ENCODE measurements at places on chromosomes 11 and 22.

GRCh38 chr11:104005234-104005855 lies 31.1 kb upstream of the DDI1 start:
- no peak for DNase-seq

GRCh38 chr11:24489477-24489876 lies 7.4 kb upstream of the LUZP2 start:
- no peak for DNase-seq

DNA sequence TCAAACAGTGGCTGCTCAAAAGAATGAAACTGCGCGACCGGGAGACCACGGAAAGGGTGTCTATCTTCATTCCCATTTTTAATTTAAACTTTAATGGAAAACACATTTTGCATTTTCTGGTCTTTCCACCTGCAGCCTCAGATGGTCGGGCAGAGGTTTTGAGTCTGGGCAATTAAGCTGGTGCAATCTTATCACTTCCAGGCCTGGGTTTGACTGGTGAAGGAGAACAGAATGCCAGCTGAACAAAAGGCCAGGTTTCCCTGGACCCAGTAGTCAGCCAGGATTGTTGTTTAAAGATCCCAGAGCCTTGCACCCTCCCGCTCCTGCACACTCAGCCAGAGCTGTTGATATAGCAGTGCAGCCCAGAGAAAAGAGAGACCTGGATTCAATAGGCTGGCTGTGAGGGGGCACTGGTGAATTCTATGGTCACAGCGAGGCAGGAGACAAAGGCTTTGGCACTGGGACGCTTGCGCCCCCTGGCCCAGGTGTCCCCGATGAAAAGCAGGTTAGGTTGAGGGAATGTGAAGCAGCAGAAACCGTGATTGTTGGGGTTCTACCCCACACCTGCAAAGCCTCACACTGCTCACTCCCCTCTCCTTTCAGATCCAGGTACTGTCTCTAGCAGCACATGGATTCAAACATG lies 83.6 kb downstream of the FLI1 start:
- no peak for DNase-seq

DNA sequence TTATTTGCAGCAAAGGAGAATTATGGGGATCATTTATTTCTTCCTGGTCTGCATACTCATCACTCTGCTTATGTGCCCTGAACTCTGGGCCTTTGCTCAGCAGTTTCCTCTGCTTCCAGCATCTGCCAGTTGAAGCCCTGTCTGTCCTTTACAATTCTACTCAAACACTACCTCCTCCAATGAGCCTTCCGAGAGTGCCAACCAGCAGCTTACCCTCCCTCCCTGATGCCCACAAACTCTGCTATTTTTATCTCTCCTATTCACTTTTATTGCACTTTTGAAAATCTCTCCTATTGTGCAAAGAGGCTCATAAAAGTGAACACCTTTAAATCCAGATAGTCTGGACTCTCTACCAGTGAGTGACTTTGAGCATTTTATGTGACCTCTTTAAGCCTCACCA lies 3.6 kb upstream of the ME3 start:
- DNase-seq, result no peak

- no peak for DNase-seq
Measured at GRCh38 chr11:125272821-125273220, 108.3 kb downstream of the PKNOX2 start.

- DNase-seq, result no peak
Measured at GRCh38 chr11:122331079-122331478, 215.1 kb upstream of the BLID start.

DNA sequence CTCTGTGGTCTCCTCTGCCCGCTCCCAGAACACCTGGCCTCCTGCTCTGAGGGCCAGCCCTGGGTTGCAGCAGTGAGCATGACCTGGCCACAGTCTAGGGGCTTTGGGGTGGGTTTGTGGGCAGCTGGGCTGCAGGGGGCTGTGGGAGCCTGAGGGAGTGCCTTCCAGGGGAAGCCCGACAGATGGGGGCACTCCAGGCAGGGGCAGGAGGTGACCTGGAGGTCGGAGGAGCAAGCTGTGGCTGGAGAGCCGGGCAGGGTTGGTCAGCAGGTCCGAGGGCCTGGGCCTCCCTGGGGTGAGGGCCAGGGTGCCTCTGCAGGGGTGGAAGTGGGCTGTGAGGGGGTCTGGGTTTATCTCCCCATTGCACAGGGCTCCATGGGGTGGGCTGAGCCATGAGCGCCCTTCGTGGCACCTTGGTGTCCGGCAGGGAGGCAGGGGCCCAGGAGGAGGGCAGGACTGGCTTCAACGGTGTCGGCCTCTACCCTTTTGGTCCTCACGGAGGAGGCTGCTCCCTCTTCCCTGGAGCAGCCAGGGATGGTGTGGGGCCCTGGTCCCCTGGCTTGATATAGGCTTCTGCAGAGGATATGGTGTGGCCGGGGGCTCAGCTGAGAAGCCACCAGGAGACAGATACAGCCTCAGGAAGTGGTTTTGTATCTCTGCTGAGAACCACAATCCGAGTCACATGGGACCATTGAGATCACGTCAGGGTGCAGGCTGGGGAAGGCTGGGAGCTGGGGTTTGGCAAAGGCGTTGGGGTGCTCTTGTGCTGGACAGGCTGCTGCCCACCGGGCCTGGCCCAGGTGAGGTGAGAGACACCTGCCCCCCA lies 22.3 kb downstream of the KCNQ1 start:
- DNase-seq, result no peak

DNA sequence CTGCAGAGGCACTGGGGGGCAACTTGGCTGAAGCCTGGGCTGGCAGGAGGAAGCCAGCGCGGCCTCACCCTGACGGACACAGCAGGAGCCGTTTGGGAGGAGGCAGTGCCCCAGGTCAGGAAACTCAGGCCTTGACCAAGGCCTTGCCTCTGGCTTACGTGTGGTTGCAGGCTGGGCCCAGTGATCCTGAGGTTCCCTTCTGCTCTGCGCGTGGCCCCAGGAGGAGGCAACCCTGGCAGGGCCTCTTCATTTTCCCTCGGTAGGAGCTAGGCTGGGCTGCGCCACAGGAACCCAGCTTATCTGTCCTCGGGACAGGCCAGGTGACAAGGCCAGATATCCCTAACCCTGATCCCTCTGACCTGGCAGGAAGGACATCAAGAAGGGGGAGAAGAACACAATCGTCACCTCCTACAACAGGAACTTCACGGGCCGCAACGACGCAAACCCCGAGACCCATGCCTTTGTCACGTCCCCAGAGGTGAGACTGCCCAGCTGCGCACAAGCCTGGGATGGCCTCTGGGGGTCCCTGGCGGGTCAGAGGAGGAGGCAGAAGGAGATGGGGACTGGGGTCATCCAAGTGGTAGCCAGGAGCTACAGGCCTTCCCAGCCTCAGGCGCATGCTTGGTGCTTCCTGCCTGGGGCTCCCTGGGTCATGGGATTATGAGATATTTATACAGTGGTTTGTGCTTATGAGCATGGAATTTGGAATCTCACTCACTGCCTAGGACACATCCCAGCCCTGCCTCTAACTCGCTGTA lies 20.6 kb downstream of the POLR3H start:
- DNase-seq, result no peak

- DNase-seq, result no peak
Measured at GRCh38 chr11:120931057-120931779, 92.7 kb upstream of the TBCEL start.

GRCh38 chr11:63837027-63837688 lies 1.8 kb upstream of the MARK2 start:
- peak; percentile 70 for DNase-seq

- DNase-seq, result no peak
Measured at GRCh38 chr22:17260950-17261349, 41.7 kb upstream of the ADA2 start.

- no peak for DNase-seq
Measured at GRCh38 chr22:16958475-16958874, 49.5 kb downstream of the GAB4 start.

GRCh38 chr11:63761188-63761587 lies 7.4 kb downstream of the ZFTA start:
- no peak for DNase-seq

DNA sequence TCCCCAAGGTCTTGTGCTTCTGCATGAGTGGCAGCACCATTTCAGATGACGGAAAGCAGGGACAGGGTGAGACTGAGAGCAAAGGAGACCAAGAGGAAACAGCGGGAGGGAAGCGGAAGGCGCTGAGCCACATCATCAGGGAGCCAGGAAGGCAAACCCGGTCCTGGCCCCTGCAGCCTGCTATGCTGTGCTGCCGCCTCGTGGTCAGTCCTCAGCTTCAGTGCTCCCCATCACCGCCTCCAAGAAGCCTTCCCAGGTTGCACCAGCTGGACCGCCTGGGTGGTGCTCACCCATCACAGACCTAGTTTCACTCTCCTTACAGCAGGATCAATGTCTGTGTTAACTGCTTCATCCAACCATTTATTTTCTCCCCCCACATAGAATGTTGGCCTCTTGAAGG lies 73.0 kb upstream of the PHF21B start:
- no peak for DNase-seq

DNA sequence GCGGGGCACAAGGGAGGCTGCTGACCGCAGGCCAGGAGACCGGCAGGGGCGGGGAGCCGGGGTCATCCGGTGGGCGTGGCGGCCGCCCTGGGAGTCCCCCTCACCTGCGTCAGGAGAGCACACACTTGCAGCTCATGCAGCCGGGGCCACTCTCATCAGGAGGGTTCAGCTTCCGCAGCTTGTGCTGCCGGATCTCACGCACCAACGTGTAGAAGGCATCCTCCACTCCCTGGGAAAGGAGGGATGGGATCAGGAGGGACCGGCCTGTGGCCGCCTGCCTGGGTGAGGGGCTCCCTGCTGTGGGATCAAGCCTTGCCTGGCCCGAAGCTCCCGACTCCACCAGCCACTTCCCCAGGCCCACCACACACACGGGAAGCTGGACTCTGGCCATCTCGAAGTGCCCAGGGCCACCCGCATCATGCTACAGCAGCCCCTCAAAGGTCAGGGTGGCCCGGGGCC lies 2.8 kb downstream of the HRAS start:
- no peak for DNase-seq

DNA sequence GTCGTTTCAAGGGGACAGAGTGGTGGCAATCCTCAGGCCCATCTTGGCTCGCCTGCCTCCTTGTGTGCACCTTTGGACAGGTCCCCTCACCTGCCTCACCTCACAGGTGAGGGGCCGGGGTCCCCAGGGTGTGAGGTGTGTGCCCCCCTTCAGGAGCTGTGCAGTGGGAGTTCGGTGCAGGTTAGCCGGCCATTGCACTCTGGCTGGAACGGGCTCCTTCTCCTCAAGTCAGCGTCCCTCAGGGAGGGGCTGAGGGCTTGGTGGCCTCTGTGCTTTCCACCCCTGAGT lies 269.1 kb downstream of the TBC1D22A start:
- DNase-seq, result no peak

GRCh38 chr11:103960108-103960507 lies 76.3 kb upstream of the DDI1 start:
- DNase-seq, result no peak

- DNase-seq, result no peak
Measured at GRCh38 chr11:30873924-30874610, 287.9 kb upstream of the MPPED2 start.

DNA sequence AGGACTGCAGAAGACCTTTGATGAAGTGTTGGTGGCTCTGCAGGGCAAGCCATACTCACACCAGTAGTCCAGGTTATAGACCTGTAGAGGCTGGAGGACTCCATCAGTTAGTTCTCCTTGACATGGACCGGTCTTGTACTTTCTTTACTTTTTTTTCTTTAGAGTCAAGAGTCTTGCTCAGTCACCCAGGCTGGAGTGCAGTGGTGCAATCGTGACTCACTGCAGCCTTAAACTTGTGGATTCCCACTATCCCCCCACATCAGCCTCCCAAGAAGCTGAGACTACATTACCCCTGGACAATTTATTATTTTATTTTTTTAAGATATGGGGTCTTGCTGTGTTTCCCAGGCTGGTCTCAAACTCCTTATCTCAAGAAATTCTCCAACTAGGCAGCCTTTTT lies 49.6 kb upstream of the E2F8 start:
- no peak for DNase-seq

GRCh38 chr11:120186774-120187591 lies 23.8 kb upstream of the OAF start:
- DNase-seq, result no peak

- no peak for DNase-seq
Measured at GRCh38 chr11:47285969-47286770, 16.2 kb downstream of the MADD start.

- DNase-seq, result no peak
Measured at GRCh38 chr11:36948460-36949127, 350.6 kb upstream of the RAG2 start.

DNA sequence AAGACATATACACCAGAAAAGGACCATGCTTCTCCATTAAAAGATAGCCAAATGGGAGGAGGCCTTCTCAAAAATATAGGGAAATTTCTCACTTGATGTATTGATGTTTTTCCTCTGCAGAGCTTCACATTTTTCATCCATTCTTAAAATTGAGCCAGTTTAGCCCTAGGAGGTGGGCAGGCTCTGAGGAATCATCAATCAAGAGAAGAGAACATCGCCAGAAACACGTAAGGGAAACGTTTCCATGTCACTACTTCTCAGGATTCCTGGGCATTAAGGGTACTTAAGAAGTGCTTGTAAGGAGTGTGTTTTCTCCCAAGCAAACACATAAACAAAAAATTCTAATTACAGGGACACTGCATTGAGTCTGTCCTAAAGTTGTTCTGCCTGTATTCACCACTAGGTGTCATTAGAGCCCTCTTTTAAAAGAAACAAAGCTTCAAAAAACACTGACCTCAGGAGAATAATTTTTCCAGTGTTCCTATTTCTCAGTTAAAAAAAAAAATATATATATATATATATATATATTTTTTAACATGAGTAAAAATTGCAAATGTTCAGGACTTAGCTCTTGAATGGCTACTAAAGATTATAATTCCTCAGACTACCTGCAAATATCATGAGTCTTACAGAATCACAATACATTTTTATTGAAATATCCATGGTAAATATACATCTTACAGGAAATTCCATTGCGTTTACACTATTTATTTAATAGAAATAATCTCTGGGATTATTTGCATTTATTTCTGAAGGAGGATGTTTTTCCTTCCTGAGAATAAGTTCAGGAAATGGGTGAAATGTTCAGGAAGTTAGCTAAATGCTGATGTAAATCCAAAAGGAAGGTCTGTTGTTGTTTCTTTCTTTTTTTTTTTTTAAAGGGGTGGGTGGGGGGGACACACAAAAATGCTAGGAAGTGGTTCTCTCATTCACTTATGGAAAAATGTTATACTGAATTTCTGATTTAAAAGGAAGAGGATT lies 16.0 kb downstream of the FZD4 start:
- DNase-seq, result no peak

DNA sequence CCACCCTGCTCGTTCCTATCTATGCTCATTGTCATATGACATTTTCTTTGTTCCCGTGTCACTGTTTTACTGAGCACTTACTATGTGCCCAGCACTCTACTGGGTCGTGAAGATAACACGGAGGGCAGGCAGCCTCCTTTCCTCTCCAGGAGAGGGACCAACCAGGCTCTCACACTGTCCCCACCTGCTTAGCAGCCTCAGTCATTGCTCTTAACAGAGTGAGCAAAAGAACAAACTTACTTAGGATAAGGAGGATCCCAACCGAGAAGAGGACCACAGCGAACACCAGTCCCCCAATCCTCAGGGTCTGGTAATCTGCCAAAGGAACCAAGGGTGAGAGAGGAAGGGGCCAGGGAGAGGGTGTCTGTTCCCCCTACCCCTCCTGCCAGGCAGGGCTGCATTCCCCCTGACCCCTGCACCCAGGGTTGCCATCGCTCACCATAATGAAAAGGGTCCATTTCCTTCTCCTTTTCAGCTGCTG lies 17.0 kb upstream of the FXYD2 start:
- no peak for DNase-seq

All from amygdala (tissue), 56 donors.